MCF 10A (cell line): ENCODE measurements at places on chromosomes 5 and 9. TPM values are rescaled to one million over a fixed set of nuclear protein-coding genes. Genes with fewer than 3 reads are reported as not detected.

Gene PITX1
- 37.1 and 42.9 TPM in 2 replicates for total RNA-seq

- DNase-seq: no peak
Measured at GRCh38 chr9:2459756-2460155, 161.8 kb upstream of the VLDLR start.

- peak; percentile 75 for DNase-seq
Measured at GRCh38 chr5:95969651-95970358, 8.2 kb upstream of the ELL2 start.

DNA sequence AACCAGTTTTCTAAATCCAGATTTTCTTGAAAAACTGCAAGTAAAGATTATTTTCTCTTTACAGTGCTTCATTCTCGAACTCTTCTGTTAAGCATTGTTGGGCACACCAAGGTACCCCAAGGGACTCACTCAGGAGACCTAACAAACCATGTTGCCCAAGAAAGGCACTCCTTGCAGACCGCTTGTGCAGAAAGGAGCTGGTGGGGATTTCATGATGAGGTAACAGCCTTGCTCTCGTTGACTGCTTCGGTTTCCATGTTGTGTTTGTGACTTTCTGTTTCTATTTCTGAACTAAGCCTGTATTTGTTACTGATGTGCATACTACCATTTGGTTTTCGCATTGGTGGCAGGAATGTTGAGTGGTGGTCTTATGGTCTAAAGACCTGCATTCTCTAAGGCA is 266.6 kb upstream of the DAP start:
- DNase-seq: no peak

- DNase-seq: peak; percentile 78
Measured at GRCh38 chr9:83701769-83702168, 6.0 kb downstream of the UBQLN1 start.

GRCh38 chr9:2337627-2338026 is 284.0 kb upstream of the VLDLR start:
- no peak for DNase-seq

- no peak for DNase-seq
Measured at GRCh38 chr9:110308633-110309038, 29.0 kb downstream of the TXNDC8 start.

Gene DENND1A
- 42.5 and 43.8 TPM in 2 replicates for total RNA-seq

Gene COL15A1
- total RNA-seq: not detected in 2 replicates
